ENCODE measurements at places on chromosomes 2 and 18. TPM values are rescaled to one million over a fixed set of nuclear protein-coding genes. Genes with fewer than 3 reads are reported as not detected.

PSMA8 gene
- not detected for total RNA-seq

CDH7 gene
- under 0.01 TPM for total RNA-seq

SULT1C2 gene
- 0.17 TPM for total RNA-seq

IL1F10 gene
- total RNA-seq: not detected

THADA gene
- total RNA-seq: 37.2 TPM

TWIST2 gene
- 0.19 TPM for total RNA-seq

CIDEA gene
- total RNA-seq: not detected

DNA sequence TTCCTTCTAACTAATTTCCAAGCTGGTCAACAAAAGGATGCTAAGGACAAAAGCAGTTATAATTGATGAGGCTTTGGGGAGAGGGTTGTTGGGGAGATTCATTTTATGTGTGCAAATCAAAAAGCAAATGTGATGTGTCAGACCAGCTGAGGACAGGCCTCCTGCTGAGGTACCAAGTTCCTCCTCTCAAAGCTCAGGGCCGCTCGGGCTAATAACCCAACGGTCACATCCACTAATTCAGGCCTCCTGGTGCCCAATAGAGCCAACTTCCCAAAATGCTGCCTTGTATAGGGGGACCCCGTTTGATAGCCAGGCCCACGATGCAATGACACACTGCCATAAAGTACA is 88.6 kb upstream of the RTN4 start:
- DNase-seq: no peak

GRCh38 chr2:74005786-74006185 is 21.1 kb downstream of the TET3 start:
- DNase-seq: no peak

- no peak for DNase-seq
Measured at GRCh38 chr18:59469463-59470180, 110.6 kb upstream of the LMAN1 start.

GRCh38 chr18:24095976-24096375 is 42.9 kb upstream of the CABYR start:
- no peak for DNase-seq

DNA sequence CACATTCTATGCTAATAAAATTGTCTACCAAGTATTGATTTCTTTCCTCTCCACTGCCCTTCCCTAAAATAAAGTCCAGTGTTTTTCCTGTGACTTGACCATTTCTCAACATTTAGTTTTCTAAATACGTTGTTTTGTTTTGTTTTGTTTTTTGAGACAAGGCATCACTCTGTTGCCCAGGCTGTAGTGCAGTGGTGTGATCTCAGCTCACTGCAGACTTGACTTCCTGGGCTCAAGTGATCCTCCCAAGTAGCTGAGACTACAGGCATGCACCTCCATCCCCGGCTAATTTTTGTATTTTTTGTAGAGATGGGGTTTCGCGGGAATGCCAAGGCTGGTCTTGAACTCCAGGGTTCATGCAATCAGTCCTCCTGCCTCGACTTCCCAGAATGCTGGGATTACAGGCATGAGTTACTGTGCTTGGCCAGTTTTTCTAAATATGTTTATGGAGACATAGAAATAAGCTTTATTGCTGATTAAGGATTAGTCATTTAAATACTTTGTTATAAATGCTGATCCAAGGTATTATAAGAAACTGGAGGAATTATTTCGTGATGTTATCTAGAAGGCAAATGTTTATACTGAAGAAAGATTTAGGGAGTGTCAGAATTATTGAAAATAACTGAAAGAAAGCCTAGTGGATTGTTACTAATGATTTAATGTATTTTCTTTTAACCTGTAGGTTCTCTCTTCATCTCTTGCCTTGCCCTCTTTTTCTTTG is 5.7 kb upstream of the HTR2B start:
- DNase-seq: no peak

GRCh38 chr2:118801151-118801550 is 46.3 kb downstream of the EN1 start:
- DNase-seq: no peak

DNA sequence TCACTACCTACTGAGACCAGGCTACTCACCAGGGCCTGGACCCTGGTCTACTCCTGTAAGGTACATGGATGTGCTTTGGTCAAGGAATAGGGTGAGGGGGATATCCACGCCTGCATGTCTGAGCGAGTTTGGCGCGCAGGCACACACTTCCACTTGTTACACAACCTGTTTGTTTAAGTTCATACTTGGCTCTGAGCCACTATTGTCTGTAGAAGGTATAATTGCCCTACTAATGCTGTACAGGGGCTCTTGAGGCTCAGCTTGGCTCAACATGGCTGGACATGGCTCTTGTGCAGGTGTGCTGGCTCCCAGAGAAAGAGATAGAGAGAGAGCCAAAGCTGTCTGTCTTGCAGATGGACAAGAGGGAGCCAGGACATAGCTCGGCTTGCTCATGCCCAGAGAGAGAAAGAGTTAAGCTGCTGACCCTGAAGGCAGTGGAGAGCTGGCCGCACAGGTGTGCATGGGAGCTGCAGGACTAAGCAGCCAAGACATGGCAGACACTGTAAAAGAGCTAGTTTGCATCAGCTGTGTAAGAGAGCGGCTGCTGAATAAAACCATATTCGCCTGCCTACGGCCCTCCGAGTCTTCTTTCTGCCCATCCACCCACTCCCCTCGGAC is 35.2 kb downstream of the NPPC start:
- DNase-seq: no peak

All from liver (tissue), 10 donors.